ENCODE measurements at places on chromosomes 6 and 20.
A peak's percentile ranks its signal among the peaks of the same experiment; 100 is the strongest.

- no peak for DNase-seq
Observed at GRCh38 chr6:26211963-26212362, 124.7 kb downstream of the HFE start.

DNA sequence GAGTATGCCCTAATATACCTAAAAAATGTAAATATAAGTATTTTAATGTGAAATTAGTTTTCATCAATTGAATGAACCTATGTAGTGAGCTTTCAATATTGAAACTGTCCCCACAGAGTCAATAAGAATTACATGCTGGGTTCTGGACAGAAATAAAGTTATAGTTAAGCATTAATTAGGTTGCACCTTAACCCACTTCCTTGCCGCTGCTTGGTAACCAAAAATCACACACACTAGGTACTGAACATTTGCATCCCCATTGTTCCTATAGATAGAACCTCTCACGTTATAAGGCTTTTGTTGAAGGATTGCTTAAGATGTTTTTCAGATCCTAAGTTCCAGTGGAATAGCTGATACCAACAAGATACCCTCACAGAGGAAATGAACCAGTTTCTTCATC is 237.1 kb upstream of the OPRM1 start:
- DNase-seq = no peak

GRCh38 chr6:39228992-39229767 is at the start of gene KCNK5:
TSS of gene KCNK5 (minus strand) at chr6:39229475. CDS start at chr6:39229111, 364 bp downstream.
- peak; percentile 38 for DNase-seq

- DNase-seq = no peak
Observed at GRCh38 chr6:50141100-50141499, 91.4 kb upstream of the DEFB112 start.

- no peak for DNase-seq
Observed at GRCh38 chr6:119037941-119038623, 40.4 kb downstream of the FAM184A start.

- no peak for DNase-seq
Observed at GRCh38 chr6:97850458-97851212, 567.6 kb upstream of the MMS22L start.

GRCh38 chr20:51164731-51165130 is 141.8 kb upstream of the KCNG1 start:
- no peak for DNase-seq

DNA sequence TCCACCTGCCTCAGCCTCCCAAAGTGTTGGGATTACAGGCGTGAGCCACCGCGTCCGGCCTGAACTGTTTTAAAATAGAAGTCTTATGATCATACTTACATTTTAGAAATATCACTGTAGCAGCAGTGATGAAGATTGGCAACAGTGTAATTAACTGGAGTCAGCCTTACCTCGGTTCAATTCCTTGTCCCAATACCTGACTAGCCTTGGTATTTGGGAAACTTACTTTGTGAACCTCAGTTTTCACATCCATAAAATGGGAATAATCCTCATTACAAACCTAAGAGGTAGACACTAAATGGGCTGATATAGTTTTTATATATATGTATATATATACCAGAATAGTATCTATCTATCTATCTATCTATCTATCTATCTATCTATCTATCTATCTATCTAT is 19.3 kb downstream of the PHF20 start:
- no peak for DNase-seq

- DNase-seq = no peak
Observed at GRCh38 chr20:32898729-32899128, 40.0 kb downstream of the EFCAB8 start.

DNA sequence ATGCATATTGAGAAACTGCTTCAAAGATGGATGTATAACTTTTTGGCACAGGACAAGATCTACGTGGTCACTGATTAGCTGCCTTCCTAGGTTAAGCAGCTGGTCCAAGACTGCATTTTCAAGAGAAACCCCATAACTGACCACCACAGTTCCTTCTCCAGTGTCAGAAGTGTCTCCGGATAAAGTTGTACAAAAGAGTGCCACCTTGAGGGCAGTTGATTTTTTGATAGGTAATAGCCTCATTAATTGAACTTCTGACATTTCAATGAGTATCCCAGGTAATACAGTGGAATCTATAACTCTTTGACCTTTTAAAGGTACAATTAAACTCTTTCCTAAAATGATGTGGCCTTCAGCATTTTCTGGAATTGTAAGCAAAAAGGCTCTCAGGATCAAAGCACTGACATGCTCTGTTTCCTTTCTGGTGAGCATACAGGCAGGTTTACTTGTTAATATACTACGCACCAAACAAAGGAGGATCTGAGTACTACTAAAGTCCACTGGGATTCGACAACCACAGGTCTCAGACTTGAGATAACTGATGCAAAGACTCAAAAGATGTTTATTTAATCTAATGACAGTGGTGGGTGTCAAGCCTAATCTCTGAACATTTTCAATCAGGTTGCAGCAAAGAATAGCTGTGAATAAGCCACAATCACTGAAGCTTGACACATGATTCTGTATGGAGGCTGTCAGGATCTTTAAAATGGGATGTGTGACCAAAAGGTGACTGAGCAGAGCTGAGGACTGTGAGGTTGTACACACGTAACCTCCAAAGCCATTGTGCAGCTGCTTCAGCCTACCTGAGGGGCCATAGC is 21.2 kb downstream of the MKKS start:
- DNase-seq = no peak

DNA sequence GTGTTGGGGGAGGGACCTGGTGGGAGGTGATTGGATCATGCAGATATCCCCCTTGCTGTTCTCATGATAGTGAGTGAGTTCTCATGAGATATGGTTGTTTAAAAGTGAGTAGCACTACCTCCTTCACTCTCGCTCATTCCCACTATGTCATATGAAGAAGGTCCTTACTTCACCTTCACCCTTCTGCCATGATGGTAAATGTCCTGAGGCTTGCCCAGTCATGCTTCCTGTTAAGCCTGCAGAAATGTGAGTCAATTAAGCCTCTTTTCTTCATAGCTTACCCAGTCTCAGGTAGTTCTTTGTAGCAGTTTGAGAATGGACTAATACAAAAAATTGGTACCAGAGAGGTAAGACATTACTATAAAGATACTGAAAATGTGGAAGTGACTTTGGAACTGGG is 425.9 kb downstream of the HTR1B start:
- DNase-seq = no peak

- no peak for DNase-seq
Observed at GRCh38 chr20:39581034-39581433, 618.9 kb downstream of the DHX35 start.

DNA sequence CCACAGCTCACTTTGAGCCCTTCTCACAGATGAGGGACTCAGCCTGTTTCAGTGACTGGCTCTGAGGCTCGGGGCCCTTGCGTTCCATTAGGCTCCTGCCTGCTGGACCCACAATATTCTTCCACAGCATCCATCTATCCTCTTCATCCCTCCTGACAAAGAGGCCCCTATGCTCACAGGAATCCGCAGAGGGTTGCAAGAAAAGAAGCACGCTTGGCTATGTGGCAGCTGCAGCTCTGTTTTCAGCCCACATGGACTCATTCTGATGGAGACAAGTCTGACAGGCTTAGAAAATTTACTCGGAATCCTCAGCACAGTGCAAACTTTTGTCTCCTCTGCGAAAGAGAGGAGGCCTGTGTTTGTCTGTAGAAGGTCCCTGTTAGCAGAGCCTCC is 207.5 kb downstream of the SYNDIG1 start:
- DNase-seq = no peak

DNA sequence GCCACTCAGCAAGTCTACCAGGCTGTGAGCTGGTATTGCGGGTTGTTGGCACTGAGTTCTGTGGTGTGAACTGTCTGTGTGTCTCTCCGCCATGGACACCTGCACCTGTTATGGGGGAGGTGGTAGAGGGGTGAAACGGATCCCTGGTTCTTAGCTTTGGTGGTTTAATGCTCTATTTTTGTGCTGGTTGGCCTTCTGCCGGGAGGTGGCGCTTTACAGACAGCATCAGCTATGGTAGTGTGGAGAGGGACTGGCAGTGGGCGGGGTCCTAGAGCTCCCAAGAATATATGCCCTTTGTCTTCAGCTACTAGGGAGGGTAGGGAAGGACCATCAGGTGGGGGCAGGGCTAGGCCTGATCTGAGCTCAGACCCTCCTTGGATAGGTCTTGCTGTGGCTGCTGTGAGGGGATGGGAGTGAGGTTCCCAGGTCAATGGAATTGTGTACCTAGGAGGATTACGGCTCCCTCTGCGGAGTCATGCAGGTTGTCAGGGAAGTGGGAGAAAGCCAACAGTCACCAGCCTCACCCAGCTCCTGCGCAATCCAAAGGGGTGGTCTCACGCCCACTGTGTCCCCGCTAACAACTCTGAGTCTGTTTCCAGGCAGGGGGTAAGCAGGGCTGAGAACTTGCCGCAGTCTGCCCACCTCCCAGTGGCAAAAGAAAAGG is 154.3 kb downstream of the CCDC170 start:
- no peak for DNase-seq

- no peak for DNase-seq
Observed at GRCh38 chr6:118799826-118800225, 94.1 kb upstream of the ASF1A start.

DNA sequence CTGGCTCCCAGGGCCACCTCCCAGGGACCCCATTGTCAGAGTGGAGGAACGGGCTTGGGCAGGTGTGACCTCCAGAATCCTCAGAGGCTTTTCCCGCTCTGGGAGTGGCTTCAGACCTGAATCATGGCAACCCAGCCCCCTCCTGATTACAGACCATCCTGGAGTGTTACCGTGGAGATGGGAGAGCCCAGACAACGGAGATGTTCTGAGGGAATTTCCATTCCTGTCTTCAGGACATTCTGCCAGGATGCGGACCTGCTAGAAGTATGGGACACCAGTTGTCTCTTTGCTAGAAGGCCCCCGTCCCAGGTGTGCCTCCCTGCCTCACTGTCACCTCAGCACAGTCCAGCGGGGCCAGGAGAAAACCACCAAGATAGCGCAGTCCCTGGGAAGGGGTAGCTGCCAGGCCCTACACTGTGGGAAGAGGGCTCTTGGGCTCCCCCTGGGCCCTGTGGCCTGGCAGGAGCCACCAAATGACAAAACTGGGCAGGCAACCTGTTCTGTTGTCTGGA is 109.9 kb downstream of the PSMB1 start:
- peak; percentile 8 for DNase-seq

DNA sequence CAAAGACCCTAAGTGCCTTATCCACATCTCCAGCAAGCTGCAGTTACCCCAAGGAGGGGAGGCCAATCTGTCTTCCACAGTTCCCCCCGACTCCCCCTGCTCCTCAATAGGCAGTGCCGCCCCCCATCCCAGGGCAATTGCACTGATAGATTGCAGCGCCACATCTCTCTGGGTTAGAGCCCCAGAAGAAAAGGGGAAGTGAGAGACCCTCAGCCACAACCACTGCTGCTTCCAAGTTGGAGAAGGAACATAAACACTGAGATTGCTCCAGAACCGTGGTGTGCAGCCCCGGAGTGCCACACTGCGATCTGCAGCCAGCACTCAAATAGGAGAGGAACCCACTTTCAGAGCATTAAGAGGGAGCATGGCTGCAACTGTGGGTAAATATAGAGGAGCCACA is 101.5 kb downstream of the RWDD2A start:
- DNase-seq = no peak

DNA sequence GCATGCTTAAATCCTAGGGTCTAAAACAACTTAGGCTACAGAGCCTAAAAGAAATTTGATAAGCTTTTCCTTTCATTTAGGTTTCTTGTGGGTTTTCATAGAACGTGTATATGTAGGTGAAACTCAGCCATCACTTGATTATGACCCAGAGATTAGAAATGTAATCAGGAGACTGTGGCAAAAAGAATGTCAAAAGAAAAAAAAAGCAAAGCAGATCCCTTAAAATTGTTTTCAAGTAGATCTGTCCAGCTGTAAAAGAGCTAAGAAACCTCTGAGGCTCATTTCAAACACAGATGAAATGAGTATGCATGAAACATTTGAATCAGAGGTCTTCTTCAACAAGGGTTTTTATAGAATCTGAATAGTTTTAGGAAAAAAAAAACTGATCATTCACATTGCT is 341.3 kb upstream of the PRDM1 start:
- DNase-seq = no peak

DNA sequence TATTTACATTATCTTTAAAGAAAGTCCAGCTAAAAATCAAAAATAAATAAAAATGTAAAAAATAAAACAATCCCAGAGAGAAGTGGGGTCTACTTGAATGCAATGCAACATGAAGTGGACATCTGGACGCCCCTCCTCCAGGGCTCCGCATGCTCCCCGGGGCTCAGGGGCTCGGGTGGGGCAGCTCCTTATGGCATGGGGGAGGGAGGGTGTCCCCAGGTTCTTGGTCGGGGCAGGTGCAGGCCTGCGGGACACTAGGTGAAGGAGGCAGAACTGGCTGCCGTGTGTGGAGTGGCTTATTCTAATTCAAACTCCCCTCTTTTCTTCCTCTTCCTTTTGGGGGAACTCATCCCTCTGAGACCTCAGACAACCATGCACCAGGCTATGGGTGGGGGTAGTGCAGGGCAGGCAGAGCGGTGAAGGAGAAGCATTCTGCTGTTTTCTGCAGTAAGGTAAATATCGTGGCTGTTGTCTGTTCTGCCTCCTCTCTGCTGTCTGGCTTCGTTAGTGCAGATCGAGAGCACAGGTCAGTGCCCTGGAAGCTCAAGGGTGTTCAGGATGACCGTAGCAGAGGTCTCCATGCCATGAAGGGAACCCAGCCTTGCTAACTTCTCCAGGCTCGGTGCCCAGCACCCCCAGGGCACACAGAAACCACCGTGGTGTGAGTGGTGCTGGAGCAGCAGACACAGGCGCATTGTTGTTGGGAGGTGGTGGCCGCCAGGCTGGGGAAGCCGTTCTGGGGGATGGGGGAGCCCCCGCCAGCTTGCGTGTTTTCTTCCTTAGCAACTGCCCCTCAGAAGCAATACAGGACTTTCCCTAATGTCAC is 82.6 kb downstream of the TTLL2 start:
- no peak for DNase-seq

DNA sequence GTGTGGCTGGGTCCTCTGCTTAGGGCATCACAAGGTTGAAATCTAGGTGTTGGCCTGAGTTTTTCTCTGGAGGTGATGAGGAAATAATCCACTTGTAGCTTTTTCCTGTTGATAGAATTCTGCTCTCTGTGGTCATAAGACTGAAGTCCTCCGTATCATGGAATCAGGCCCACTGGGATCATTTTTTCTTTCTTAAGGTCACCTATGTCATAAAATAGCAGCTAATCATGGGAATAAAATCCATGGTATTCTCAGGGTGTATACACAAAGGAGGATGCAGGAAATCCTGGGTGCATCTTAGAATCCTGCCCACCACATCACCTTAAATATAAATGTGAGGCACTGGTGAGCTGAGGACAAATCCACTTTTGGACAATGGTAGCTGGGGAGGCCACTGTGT is 72.7 kb downstream of the PRDM1 start:
- no peak for DNase-seq

GRCh38 chr6:26571592-26572296 is 25.0 kb upstream of the ABT1 start:
- DNase-seq = peak; percentile 30

DNA sequence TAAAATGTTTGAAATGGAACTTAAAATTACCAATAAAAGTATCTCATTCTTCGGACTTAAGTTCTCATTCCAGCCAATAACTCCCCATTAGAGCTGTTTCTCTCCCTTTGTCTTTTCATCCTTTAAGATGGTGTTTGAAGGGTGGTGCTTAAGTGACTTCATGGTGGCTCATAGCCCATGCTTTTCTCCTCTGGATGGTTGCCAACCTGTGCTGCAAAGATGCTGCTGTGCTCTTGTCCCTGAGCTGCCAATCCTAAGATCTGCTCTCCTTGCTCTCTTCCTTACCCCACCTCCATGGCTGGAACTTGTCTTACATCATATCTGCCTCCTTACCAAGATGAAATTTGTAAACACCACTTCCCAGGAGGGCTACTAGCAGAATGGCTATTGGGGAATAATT is 31.6 kb upstream of the PNRC1 start:
- DNase-seq = no peak

GRCh38 chr20:59159091-59159490 is 4.5 kb upstream of the ZNF831 start:
- DNase-seq = no peak

- no peak for DNase-seq
Observed at GRCh38 chr6:113599444-113599843, 257.7 kb upstream of the MARCKS start.

Data from gastrocnemius medialis (tissue), 4 donors.